Hematopoietic multipotent progenitor cell treated with erythropoietin and hydrocortisone succinate and interleukin-3 and kit ligand, for 4 days (in vitro differentiated cells): ENCODE measurements at places on chromosomes 6 and 20.
A peak's percentile ranks its signal among the peaks of the same experiment; 100 is the strongest.

DNA sequence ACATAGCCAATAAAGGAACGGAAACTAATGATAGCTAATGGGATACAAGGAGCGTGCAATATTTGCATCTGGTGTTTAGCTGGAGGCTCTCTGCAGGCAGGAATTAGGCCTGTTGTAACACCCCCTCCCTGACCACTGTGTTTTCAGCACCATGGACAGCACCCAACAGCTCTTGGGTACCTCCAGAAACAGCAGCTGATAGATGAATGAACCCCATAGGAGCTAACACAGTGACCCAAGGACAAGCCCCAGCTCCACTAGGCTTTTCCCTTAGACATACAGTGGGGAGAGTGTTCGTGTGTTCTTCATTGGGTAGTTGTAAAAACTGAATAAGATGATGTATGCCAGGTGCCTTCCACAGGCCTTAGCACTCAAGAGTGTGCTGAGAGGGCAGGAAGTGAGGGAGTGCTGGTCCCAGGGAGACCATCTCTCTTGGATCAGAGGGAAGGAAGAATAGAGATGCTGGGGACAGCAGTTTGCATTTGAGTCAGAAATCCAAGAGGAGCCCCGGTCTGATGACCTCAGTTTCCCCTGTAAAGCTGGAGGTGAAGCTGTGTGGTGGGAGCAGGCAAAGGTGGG is 161.3 kb downstream of the PHACTR3 start:
- peak; percentile 66 for DNase-seq

- no peak for DNase-seq
Measured at GRCh38 chr6:111573892-111574797, 31.5 kb downstream of the TRAF3IP2 start.

GRCh38 chr6:45591306-45591705 is 213.6 kb upstream of the SUPT3H start:
- no peak for DNase-seq

DNA sequence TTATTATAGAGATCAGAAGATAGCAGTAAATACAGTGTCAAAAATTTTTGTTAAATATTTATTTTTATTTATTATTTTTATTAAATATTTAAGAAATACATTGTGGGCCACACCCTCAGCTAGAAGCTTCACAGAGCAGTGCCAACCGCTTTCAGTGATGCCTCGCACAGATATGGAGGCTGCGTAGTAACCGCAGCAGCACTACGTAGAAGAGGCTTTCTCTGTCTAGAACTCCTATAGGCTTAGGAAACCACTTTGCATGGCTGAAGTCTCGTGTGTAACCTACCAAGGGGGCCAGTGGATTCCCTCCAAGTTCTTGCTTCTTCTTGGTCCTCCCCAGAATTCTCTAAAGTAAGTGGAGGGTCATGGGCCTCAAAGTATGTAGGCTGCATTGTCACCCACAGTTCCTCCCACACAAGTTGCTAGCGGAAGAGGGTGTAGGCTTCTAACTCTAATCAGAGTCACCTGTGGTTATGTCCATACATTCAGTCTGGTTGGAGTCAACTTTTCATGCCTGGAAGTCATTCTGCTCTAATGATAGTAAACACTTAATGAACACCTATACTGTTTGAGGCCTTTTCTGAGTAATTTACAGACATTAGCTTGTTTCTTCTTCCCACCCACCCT is 285.6 kb downstream of the CDKAL1 start:
- no peak for DNase-seq

- peak; percentile 79 for DNase-seq
Measured at GRCh38 chr6:13873288-13874190, 51.2 kb upstream of the RNF182 start.

- DNase-seq = no peak
Measured at GRCh38 chr6:156657296-156657695, 119.9 kb upstream of the ARID1B start.

DNA sequence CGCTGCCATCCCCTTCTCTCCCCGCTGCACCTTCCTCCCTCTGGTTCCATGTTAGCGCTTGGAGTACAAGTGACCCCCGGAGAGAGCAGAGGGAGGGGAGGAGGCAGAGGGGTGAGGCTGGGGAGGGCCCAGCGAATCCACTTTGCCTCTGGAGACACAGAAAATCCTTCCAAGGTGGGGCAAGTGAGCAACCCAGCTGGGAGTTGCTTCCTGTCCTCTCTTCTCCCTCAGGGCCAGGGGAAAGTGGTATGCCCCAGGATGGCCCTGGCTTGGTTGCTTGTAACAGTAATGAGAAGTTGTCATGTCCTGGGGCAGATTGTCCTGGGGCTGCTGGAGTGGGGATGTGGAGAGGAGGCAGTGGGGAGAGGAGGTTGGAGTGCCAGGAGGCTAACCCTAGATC is 691 bp upstream of the ANGPT4 start:
- DNase-seq = no peak

- DNase-seq = no peak
Measured at GRCh38 chr6:166393535-166393823, 10.7 kb upstream of the MPC1 start.
